ENCODE measurements at places on chromosomes 13 and 19.
A peak's percentile ranks its signal among the peaks of the same experiment; 100 is the strongest.

- DNase-seq: no peak
These were observed 14.4 kb upstream of the AKAP8 start for GRCh38 chr19:15393963-15394362.

GRCh38 chr13:109790086-109790485 lies 3.7 kb upstream of the IRS2 start:
- no peak for DNase-seq

- DNase-seq: no peak
These were observed 24.2 kb upstream of the C13orf46 start for GRCh38 chr13:113997845-113998751.

DNA sequence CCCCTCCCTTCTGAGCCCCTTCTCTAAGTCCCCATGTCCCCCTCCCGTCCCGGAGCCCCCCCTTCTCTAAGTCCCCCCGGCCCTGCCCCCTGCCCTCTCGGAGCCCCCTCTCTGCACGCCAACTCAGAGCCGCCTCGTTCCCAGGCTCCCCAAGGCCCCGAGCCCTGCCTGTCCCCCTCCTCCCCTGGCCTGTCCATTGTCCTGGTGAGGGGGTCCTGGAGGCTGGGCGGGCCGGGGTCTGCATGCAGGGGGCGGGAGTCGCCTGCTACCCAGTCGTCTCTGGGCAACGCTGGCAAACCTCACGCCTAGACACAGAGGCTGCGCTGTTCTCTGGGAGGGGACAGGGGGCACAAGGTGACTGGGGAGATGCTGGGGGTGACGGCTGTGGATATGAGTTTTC lies 39.2 kb upstream of the SEMA6B start:
- no peak for DNase-seq

GRCh38 chr19:17405250-17406045 lies at the start of gene BST2:
Gene BST2 (minus strand): TSS chr19:17405630. CDS start chr19:17405575, 55 bp downstream.
- no peak for DNase-seq

DNA sequence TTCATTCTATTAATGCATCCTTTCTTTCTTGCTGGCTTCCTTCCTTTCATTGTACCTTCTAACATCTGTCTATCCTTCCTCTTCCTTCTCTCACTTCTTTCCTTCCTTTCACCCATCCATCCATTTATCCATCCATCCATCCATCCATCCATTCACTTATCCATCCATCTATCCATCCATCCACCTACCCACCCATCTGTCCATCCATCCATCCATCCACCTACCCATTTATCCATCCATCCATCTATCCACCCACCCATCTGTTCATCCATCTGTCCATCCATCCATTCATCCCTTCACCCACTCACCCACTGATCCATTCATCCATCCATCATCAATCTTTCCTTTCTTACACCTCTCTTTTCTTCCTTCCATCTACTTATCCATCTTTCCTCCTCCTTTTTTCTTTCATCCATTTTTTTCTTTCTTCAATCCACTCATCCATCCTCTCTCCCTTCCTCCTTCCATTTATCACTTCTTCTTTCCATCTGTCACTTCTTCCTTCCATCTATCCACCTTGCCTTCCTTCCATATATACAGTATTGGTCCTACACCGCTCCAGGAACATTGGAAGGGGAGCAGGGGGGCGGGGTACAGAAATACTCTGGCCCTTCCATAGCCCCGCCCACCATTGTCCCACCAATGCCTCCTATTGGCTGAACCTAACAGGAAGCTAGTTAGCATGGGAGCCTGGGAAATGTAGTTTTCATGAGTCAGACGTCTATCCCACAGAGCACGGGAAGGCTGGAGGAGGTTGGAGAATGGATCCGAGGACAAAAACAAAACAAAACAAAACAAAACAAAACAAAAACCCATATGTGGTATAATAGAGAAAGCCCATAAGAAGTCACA lies 45.9 kb downstream of the MBD3L1 start:
- DNase-seq: no peak

GRCh38 chr13:86038490-86038889 lies 239.3 kb upstream of the SLITRK6 start:
- DNase-seq: no peak

DNA sequence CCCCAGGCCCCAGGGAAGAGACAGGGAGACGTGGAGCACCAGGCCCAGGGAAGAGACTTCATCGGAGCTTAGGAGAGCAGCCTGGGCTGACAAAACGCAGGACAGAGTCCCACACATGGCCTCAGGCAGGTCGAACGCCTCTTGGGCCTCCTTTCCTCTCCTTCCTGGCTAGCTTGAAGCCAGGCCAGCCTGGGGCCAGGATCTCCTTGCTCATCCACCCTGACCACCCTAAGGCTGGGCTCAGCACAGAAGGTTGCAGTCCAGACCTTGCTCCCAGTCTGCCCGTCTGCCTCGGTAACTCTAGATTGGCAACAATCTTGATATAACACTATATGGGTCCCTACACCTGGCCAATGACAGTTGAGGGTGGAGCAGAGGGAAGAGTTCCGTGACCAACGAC lies 10.1 kb downstream of the PPP6R1 start:
- DNase-seq: no peak

DNA sequence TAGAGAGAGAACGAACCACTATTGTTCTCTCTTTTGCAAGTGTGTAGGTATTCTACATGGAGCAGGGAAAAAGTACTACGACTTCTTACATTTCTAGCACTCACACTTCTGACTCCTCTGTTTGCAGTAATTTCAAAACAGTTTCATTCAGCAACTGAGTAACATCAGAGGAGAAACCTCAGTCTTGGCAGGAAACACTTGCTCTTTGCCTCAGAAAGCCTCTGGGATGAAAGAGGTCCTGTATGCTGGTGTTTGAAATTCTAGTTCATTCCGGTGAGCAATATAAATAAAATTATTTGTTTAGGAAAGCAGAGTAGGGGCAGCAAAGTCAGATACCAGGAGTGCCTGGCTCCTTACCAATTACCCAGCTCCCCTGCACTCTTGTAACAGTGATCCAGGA lies 595.5 kb downstream of the TBC1D4 start:
- DNase-seq: no peak

- DNase-seq: no peak
These were observed 35.6 kb upstream of the ZNF599 start for GRCh38 chr19:34808566-34808965.

DNA sequence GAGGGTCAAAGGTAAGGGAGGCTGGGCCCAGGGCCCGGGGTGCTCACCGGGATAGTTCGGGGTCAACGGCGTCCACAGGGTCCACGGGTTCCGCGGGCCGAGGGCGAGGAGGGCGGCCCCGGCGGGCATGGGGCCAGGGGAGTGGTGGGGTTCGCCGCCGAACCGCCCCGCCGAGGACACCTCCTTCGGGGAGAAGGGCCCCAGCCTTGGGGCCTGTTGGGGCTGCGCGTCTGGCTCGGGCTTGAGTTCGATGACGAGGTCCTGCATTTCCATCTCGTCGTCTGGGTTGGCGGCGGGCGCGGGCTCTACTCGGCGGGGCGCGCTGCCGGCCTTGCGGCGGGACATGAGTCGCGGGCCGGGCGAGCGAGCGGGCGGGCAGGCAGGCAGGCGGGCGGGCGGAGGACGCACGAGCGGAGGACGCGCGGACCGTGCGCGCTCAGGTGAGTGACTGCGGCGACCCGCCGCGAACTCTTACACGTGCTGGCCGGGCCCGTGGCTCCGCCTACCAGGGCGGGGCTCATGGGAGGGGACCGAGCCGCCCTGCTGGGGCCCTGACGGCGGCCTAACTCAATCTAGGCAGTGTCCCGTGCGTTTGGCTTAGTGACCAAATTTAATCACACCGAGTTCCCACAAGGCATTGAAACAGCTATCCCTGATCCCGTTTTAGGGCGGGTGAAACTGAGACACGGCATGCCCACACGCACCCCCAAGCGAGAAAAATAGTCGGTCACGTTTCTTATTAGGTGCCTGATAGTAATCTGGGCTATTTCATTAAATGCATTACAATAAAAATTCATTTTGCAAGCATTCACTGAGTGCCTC lies at the start of gene ZNF296:
ZNF296 (minus strand) TSS at position 450 of the 822 bp plus-strand sequence; CDS start at position 345, 105 bp downstream.
- peak; percentile 71 for DNase-seq

DNA sequence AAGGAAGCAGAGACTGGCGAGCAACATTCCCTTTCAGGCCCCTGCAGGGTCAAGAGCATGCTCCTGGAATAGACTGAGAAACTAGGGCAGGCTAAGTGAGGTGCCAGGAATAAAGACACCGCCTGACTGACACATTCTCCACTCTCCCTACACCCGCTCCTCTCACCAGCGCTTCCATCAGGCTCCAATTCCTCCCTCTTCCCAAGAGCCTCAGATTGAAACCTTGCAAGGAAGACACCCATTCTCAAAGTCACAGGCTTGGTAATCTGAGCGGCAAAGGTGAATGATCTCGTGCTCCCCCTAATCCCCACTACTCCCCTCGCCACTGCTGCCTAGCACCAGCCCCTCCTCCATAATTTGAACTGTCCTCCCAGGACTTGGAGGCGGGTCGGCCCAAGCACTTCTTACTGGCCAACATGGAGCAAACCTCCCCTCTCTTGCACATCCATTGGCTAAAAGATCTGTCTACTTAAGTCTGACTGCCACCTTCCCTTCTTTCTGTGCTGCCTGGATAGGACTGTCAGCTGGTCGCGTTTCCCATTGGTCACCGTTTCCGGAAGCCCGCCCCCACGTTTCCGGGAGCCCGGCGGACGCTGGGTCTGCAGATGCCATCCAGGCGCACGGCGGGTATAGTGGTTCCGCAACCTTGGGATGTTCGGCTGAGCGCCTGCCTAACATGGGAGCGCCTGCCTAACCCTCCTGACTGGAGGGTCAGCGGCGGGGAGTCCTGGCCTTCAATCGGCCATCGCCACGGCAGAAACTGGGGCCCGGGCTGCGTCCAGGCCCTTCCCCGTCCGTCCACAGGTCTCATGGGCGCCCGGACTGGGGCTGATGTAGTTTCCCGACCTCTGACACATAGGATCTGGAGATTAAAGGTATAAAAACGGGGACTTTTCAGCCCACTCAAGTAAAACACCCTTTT lies 33.6 kb downstream of the ZNF383 start:
- peak; percentile 96 for DNase-seq

GRCh38 chr13:111410232-111411021 lies 90.0 kb downstream of the TEX29 start:
- no peak for DNase-seq

DNA sequence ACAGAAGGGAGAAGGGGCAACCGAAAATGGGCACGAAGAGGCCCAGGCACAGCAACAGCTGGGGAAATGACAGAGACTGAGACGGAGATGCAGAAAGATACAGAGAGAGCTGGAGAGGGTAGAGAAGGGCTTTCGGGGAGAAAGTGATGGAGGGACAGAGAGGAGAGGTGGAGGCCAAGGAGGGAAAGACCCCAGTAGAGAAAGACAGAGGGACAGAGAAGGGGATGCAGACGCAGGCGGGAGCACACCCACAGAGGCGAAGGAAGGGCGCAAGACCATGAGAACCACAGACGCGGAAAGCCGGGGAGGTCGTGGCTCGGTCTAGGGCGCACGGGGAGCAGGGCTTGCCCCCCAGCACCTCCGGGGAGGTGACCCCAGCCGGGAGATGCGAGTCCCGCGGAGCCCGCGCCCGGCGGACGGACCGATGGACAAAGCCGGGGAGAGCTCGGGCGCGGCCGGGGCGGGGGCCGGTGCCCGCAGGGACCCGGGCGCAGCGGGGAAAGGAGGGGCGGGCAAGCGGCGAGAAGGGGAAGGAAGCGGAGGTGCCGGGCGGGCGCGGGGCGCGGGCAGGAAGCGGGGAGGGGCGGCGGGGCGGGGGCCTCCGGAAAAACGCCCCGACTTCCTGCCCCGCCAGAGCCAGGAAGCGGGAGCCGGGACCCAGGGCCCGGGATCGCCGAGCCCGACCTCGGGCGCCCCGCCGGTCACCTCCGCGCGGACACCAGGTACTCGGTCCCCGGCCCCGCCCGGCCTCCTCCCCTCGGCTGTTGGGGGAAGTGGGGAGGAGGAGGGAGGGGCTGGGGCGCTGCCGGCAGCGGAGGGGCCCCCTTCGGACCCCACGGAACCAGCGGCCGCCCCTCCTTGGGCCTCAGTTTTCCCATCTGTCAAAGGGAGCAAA lies at the start of gene ARHGEF1:
ARHGEF1 (plus strand) TSS at position 617 of the 895 bp plus-strand sequence. CDS start 4,899 bp downstream, outside the sequence.
- peak; percentile 45 for DNase-seq

DNA sequence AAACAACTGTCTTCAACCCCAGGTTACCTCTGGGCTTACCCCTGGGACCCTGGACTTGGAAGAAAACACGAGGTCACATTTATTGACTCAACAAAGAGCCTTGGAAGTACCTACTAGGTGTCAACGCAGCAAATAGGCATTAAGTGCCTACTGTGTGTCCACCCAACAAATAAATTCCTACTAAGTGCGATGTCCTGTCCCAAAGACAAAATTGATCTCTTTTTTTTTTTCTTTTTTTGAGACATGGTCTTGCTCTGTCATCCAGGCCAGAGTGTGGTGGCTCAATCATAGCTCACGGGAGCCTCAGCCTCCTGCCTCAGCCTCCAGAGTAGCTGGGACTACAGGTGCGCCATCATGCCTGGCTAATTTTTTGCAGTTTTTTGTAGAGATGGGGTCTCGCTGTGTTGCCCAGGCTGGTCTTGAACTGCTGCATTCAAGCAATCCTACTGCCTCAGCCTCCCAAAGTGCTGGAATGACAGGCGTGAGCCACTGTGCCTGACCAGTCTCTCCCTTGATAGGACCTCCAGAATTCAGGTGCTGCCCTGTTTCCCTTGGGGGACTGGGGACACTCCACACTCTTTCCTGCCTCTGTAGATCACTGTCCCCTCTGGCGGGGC lies 589 bp upstream of the S1PR2 start:
- DNase-seq: no peak

GRCh38 chr13:27370305-27370872 lies 54.0 kb upstream of the GTF3A start:
- DNase-seq: no peak

GRCh38 chr19:31666126-31666525 lies 316.9 kb upstream of the TSHZ3 start:
- DNase-seq: no peak

DNA sequence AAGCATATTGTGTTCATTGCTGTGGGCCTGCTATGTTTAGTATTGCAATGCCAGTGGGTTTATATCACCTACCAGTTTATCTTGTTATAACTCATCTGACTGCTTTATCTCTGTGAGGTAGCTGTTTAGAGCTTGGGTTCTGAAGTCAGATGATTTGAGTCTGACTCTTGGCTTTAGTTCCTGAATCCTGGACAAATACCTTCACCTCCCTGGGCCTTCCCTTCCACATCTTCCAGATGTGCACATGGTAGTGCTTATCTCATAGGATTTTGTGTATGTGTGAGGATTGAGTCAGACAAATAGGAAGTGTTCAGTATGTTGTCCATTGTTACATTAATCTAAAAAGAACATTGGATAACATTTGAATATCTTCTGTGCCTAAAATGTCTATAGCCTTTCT lies 63.5 kb upstream of the ANKRD10 start:
- no peak for DNase-seq

DNA sequence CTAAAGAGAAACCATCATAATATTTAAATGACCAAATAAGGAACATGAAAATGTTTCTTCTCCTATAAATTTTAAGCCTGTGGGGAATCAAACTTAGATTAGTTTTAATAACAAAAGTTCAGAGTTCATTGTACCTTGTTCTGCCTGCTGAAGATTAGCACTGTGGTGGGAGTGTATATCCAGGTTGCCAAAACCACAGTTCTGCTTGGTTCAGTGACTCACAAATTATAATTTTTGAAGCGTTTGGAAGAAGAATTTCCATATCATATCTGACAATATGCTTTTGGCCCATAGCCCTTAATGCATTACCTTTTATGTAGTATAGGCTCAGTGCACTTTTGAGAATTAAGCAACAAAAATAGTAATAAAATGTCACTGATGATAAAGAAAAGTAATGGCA lies 545.2 kb downstream of the GPC6 start:
- no peak for DNase-seq
